ENCODE measurements at places on chromosomes 1 and 21.

- no peak for DNase-seq
Measured at GRCh38 chr21:44337941-44338895, 972 bp downstream of the CFAP410 start.

GRCh38 chr1:153723687-153724086, 4.2 kb upstream of the INTS3 start:
- no peak for DNase-seq

DNA sequence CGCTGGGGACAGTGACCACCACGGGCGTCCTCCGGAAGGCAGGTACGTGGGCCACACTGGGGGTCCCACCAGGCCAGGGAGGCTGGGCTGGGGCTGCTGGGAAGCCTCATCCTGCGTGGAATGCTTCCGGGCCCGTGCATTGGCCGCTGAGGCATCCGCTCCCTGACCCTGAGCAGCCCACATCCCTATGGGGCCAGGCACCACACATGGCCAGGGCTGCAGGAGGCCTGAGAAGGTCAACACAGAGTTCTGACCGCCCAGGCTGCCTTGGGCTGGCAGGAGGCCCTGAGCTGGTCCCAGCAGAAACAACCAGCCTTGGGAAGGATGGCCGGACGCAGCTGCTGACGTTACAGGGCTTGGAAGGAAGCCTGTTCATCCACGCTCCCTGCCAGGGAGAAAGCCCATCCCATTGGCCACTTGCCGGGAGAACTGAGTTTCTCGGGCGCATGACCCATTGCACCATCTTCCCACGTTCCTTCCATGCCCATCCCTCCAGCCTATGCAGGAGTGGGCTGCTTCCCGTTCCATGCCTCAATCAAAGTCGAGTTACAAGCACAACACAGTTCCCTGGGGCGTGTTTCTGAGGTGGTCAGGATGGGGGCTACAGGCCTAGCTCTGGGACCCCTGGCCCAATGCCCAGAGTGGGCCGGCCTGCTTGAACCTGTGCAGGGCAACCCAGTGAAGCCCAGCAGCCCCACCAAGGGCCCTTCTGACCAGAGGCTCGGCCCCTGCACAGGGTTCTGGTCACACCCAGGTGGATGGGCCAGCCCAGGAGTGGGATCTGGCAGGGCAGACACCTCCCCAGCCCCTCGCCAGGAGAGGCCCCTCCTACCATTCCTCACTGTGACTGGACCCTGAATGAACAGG, 31.7 kb downstream of the TRIM11 start:
- DNase-seq = no peak

DNA sequence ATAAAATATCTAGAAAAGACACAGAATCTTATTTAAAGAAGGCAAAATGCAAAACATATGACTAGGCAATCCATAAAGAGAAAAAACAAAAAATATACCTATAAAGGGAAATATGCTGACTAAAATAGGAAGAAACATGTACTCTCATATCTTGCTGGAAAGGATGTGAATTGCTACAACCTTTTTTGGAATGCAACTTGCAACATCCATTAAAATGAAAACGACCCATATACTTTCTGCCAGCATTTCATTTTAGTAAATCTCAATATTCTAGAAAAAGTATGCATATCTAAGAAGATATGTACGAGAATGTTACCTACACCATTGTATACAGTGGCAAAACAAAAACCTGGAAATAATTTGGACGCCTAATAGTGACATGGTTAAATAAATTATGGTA, 56.6 kb downstream of the EDEM3 start:
- no peak for DNase-seq

DNA sequence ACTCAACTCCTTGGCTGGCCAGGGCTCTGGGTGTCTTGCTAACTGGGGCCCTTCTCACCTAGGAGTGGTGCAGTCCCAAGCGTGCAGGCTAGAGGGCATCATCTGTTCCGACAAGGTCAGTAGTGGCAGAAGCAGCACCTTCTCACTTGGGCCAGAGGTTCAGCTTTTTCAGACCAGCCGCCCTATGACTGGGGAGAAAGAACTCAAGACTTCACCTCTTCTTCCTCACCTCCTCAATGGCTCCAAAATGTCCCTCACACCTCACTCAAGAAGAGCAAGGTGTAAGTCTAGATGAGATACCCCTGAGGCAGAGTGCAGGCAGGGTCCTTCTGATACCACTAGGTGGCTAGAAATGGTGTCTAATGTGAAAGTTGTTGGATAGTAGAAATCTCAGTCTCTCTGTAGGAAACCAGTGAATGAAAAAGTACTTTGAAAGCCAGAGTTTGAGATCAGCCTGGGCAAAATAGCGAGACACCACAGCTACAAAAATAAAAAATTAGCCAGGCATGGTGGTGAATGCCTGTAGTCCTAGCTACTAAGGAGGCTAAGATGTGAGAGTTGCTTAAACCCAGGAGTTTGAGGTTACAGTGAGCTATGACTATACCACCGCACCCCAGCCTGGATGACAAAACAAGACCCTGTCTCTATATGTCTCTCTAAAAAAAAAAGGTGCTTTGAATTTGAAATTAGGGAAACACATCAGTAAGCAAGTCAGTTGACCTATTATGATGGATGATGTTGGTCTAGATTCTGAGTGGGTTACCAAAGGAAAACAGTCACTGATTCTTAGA, 8.6 kb upstream of the IL20 start:
- DNase-seq = no peak

DNA sequence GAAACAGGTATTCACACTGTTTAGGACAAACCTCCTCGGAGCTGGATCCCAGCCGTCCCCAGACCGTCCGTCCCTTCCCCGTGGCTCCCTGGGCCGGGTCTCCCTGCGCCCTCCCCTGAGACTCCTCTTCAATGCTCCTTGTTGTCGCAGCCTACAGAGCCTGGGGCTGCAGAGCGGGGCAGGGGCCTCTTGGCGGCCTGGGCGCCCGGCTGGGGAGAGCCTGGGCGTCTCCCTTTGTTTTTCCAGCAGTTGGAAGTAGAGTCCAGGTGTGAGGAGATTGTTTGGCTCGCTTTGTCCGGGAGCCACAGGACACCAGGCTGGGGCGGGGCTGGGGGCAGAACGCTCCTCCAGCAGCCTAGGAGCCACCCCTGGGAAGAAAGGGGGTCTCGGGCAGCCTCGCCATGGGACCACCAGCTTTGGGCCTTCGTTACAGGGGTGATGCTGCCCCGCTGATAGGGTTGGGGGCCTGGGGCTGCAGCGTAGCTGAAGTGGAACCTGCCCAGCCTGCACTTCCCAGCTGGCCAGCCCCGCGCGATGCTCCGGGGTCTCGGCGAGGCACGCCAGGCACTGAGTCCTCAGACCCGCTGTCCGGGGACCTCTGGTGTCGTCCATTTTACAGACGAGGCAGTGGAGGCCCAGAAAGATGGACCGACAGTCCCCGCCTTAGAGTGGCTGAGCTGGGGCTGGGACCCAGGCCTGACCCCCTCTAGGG, 66.9 kb downstream of the PRDM16 start:
- DNase-seq = no peak

DNA sequence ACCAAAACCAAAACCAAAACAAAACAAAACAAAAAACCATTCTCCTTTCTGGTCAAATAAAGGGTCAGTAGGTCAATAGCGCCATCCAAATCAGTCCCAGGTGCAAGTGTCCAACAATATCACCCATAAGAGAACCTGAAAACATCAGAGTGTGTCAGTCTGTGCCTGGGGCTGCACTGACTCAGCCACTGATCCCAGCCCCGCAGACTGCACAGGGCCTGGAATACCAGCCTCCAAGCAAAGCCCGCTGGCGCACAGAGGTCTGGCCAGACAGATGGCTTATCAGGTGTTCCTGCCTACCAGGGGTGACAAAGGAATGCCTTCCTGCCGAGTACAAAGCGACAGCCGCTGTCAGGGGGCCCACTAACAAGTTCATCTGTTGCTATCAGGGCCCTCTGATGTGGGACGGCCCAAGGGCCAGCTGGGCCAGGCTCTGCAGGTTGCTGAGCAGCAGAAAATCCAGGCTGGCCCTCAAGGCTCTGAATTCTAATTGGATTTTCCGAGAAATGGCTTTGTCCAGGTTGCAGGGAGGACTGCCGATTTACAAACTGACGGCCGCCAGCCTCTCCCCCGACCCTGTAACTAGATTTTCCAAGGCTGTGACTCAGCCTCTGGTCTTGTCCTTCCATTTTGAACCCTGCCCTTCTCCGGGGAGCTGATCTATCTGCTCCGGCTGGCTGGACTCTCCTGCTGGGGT, 13.7 kb upstream of the TMEM51 start:
- DNase-seq = no peak

DNA sequence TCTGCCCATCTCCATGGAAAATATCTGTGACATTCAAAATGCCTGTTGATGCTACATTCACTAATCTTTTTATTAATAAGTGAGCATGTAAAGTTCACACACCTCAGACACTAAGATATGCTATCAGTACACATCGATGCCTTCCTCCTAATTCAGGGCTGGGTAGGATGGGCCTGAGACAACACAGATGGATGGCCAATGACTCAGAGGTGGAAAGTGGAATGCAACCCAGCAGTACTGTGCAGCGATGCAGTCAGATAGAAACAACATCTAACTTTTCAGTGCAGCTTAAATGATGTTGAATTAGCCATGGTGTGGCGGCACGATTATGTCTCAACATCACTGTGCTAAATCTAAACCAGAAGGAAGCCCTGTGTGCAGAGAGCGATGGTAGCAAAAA, 161.6 kb upstream of the KCNJ15 start:
- DNase-seq = no peak

Data from esophagus squamous epithelium (tissue), 5 donors.